Ascending aorta (tissue), 2 donors: ENCODE measurements at places on chromosomes 11 and 22. TPM values are rescaled to one million over a fixed set of nuclear protein-coding genes. Genes with fewer than 3 reads are reported as not detected.

OSM gene
- total RNA-seq, result not detected

MRGPRX3 gene
- total RNA-seq, result not detected

C11orf52 gene
- total RNA-seq, result not detected

TMEM25 gene
- 133 TPM for total RNA-seq

RASSF10 gene
- not detected for total RNA-seq

CCDC157 gene
- 7.0 TPM for total RNA-seq

APOBEC3H gene
- total RNA-seq, result not detected

ESAM gene
- total RNA-seq, result 257 TPM

PIM3 gene
- 269 TPM for total RNA-seq

CYP2D6 gene
- 0.53 TPM for total RNA-seq

DERL3 gene
- 7.5 TPM for total RNA-seq

TRIM29 gene
- total RNA-seq, result 0.43 TPM

PGA3 gene
- 26.8 TPM for total RNA-seq

INPP5J gene
- 1.3 TPM for total RNA-seq

SMIM35 gene
- total RNA-seq, result not detected

SRSF8 gene
- total RNA-seq, result 42.0 TPM

P2RY2 gene
- total RNA-seq, result 18.3 TPM

- DNase-seq, result no peak
Measured at GRCh38 chr11:70926543-70927201, 325.7 kb downstream of the SHANK2 start.

GRCh38 chr11:72981971-72982685, 160.0 kb downstream of the FCHSD2 start:
- DNase-seq, result no peak

DNA sequence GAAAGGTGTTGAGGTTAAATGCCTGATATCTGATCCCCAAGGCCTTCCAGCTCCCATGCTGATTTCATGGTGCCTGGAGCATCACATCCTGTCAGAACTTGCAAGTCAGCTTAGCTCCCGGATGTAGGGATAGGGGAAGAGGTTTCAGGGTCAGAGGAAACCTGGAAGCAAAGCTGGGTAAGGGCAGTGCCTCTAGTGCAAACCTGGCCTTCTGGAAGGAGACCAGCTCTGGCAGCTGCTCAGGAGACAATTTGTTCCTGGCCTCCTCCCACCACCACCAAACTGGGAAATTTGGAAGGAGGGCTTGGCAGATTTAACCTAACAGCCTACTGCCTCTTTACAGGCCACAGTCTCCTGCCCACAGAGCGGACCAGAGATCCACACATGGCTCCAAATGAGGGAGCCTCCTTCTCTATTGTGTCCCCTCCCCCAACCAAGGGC, 9.2 kb upstream of the TSKU start:
- no peak for DNase-seq

DNA sequence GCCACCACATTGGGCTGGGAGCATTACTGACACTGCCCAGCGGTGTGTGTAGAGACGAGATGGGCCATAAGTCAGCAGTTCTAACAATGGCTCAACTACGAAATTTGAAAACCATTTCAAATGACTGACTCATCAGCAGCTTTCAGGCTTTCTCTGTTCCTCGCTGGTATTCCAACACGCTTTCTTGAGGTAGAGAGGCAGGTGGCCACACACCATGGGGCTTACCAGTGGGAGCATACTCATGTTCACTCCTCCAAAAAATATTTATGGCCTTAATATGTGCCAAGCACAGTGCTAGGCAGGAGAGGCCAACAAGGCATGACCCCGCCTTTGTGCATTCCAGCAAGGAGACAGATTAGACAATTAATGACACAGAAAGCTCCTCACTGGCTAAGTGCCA, 20.3 kb downstream of the ARFGAP2 start:
- DNase-seq, result no peak

DNA sequence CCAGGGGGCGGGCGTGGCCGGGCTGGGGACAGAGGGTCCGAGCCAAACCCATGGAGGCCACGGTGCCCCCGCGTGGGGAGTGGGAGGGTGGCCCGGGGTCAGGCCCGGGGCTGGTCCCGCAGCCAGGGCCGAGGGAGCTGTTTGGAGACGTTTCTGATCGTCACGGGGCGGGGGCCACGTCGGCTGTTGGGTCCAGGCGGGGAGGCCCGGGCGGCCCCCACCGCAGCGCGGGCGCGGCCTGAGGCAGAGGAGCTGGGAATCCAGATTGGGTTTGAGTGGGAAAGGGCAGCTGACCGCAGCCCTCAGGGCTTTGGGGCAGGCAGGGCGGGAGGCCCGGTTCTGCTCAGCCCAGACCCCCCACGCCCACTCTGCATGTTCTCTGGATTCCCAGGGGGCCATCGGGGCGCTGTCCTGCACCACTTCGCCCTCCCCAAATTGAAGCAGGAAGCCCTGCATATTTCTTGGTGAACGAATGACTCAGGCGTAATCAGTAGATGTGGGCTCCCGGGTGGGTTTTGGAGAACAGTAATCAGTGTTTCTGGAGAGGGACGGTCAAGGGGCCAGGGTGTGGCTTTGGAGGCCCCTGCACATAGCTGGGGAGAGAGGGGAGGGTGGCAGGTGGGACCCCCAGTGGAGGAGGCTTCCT, 583 bp downstream of the MRPL23 start:
- DNase-seq, result no peak

DNA sequence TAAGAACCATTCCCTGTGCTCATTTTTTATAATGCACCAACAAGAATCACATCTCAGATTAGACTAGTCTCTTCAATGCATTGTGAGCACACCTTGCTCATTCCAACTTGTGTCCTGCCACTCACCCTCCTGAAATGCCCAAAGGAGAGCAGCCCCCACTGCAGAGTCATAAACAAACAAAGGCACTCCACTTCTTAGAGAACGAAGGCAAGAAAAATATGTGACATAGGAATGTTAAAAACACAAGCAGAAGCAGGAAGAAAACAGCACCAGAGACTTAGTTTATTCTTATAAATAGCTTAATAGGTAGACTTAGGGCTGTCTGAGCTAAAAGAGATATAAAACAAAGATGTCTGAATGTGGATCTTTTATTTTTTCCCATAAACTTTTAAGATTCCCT, 57.2 kb downstream of the GUCY1A2 start:
- no peak for DNase-seq

DNA sequence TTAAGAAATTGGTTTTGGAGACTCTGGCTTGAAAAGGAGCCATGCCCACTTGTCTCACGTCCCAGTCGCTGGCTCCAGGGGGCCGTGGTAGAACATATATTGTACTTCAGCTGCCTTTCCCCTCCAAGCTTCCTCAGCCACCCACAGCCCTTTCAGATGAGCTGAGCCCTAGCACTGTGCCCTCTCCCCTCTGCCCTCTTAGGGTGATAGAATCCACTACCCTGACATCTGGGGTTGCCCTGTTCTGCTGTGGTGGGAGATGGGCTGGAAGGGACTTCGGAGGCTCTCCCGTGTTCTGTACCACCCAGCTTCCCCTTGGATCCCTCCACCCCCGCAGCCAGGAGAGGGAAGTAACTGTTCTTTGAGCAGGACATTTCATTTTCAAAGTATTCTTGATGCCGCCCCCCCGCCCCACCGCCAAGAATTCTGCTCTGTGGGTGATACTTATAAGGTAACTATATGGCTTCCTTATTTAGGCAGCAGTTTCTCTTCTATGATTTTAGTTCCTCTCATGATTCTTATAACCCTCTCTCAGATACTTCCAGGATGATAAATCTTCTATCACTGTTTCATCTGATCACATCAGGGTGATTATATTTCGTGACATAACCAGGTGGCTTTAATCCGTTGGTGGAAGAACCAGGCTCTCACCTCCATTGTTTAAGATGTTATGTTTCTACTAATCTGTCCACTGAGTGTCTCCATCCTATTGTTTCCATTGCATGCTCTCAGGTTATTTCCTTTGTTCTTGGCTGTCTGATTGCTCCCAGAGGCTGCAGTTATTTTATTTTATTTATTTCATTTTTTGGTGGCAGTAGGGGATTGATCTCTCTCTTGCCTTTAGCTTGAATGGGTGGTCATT, 24.1 kb downstream of the ZBTB16 start:
- no peak for DNase-seq

DNA sequence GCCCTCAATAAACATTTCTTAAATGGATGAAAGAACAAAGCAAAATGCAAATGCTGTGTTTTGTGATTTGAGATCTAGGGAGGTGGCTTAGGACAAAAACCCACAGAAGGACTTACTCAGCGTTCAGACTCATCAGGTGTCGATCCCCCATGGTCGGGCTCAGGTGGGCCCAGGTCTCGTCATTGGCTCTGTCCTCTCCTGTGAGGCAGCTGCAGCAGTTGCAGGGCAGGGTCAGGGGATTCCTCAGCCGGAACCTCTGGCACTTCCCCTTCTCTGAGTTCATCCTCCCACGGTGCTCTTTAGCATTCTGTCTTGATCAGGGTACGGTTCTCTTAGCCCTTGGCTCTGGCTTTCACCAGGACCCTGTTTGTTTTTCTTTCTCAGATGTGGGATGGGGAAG, 14.0 kb upstream of the ACR start:
- DNase-seq, result no peak

DNA sequence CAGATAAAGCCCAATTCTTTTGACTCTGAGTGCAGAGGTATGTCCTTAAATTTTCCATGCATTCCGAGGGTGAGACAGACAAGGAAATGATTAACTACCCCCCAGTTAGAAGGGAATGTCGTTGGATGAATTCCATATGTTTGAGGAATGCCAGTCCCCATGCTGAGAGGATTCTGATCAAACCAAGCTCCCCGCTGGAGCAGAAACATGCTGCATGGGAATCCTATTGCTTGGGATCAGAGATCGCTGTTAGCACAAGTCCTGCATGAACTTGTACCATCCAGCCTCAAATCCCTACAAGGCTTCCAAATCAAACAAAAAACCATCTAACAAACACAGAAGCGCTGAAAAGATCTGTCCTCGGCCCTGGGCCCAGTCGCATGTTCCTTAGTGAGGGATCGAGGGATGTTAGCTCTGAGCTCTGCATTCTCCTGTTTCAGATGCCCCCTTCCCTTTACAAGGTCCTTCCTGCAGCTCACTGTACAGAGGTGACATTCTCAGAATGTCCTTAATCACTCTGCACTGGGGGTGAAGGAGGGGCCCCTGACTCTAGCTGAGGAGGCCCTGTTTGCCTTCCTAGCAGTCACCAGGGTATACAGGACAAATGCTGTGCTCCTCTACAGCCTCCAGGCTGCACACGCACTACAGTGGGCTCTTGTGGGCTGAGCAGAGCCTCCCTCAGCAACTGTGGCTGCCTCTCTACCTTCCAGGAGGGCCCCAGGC, 353.4 kb downstream of the TENM4 start:
- no peak for DNase-seq

- DNase-seq, result no peak
Measured at GRCh38 chr11:40877981-40878380, 581.5 kb downstream of the LRRC4C start.

DNA sequence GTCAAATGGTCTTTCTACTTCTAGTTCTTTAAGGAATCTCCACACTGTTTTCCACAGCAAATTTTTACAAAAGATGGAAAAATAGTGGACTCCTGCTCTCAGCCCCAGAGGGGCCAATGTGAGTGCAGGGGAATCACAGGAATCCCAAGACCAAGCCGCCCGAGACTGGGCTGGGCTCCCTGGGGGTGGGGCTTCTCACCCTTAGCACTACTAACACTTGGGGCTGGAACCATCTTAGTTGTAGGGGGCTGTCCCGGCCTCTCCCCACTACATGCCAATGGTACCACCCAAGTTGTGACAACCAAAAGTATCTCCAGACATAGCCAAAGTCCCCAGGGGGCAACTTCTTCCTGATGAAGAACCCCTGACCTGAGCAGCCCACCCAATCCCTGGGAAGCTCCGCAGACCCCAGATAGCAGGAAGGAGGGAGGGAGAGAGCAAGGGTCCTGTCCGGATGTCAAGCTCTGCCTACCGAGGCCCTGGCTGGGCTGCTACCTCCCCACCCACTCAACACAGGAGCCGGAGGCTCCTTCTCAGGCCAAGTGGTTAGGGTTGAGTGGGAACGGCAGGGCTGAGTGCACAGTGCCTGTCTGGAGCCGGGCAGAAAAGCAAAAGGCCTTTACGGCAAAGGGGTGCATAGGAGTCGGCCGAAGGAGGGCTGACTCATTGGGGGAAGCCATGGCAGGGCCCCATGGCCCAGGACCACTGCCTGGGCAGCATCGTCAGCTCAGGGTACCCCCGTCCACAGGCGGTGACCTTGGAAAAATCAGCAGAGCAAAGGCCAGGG, 122.5 kb upstream of the FGF3 start:
- no peak for DNase-seq

- peak; percentile 92 for DNase-seq
Measured at GRCh38 chr22:35638410-35638809, 9.8 kb upstream of the APOL6 start.

GRCh38 chr11:69446108-69446507, 35.4 kb upstream of the LINC01488 start:
- DNase-seq, result no peak

DNA sequence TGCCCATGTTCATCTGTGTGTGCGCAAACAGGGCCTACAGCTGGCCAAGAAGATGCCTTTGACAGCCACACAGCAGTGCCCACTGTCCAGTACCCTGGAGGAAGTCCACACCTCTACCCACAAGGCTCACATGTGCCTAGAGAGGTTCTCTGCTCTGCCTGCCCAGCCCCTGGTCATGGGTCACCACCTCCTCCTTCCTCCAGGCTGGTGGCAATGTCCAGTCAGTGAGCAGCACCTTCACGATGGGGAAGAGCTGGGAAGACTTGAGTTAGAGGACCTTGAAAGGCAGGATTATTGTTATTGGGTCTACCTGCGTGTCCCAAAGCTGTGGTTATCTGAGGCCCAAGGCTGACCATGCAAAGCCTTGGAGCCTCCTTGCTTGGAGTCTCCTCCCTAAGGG, 28.4 kb upstream of the TTC12 start:
- no peak for DNase-seq

GRCh38 chr22:31621507-31622124, 40.4 kb downstream of the PISD start:
- no peak for DNase-seq

DNA sequence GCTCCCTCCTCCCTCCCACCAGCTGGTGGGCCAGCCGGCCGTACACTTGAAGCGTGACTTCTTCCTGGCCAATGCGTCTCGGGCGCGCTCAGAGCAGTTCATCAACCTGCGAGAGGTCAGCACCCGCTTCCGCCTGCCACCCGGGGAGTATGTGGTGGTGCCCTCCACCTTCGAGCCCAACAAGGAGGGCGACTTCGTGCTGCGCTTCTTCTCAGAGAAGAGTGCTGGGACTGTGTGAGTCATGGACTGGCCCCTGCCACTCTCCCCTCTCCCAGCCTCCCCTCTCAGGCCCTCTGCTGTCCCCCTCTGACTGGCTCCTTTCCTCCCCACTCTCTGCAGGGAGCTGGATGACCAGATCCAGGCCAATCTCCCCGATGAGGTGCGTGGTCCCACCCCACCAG, 24.7 kb downstream of the CAPN1 start:
- no peak for DNase-seq
